ENCODE measurements at places on chromosomes 7 and 10. TPM values are rescaled to one million over a fixed set of nuclear protein-coding genes. Genes with fewer than 3 reads are reported as not detected.

Gene TMEM176B
- 34.1 TPM for total RNA-seq

Gene C10orf67
- total RNA-seq, result 0.21 TPM

Gene MMRN2
- total RNA-seq, result 94.8 TPM

- H3K4me3 ChIP-seq, result no peak overlapping the region
- no peak for DNase-seq
- no peaks in the 10 kb centered on the region for H3K36me3 ChIP-seq
- no peaks in the 10 kb centered on the region for H3K4me1 ChIP-seq
Measured at GRCh38 chr7:41915871-41916270, 213.0 kb upstream of the INHBA start.

DNA sequence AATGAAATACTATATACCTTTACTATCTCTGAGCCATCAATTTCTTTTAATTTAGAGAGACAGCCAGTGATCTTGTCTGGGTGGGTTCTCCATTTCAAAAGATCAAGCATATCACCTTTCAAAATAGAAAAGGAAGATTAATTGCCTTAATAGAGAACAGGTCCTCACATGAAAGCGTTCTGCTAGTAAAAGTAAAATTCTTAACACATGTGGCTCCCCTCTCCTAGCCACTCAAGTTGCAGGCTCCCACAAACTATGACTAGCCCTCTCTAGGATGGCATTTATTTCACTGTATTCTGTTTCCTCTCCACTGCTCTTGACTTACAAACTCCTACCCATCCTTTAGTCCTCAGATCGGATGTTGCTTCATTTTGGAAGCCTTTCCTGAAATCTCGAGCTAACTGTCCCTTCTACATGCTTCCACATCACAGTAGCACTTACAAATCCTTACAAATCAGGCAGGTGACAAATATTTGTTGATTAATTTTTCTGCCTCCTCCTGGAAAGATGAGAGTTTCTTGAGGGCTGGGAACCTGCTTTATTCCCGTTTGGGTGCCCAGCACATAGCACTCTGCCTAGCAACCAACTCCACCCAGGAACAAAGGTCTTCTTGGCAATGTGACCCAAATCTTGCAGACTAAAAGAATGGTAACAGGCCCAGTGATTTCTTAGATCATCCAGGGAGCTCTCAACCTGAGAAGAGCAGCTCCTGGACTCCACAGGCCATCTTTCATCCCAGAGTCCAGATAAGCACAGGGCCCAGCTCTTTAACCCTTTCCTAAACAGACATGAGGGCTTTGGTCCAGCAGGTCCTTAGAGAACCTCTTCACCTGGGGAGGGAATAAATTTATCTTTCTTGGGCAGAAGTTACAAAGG, 310.4 kb upstream of the IMMP2L start:
- H3K36me3 ChIP-seq, result no peaks in the 10 kb centered on the region
- H3K4me1 ChIP-seq, result no peaks in the 10 kb centered on the region
- H3K4me3 ChIP-seq, result no peak overlapping the region
- no peak overlapping the region for H3K27ac ChIP-seq
- DNase-seq, result no peak
- H3K27me3 ChIP-seq, result no peaks in the 10 kb centered on the region

- H3K27ac ChIP-seq, result no peak overlapping the region
- peaks cover 4% of the 10 kb centered on the region for H3K4me1 ChIP-seq
- H3K36me3 ChIP-seq, result no peaks in the 10 kb centered on the region
- no peaks in the 10 kb centered on the region for H3K27me3 ChIP-seq
- H3K4me3 ChIP-seq, result no peak overlapping the region
Measured at GRCh38 chr10:34859170-34859569, 44.1 kb upstream of the PARD3 start.

GRCh38 chr10:12852687-12853086, 148.8 kb downstream of the CCDC3 start:
- no peak overlapping the region for H3K27ac ChIP-seq
- no peak for DNase-seq
- H3K4me3 ChIP-seq, result no peak overlapping the region
- no peaks in the 10 kb centered on the region for H3K27me3 ChIP-seq

GRCh38 chr7:4883372-4884144, at the start of gene RADIL:
RADIL (minus strand) TSS chr7:4883716; CDS start chr7:4878139, 5,577 bp downstream.
- peak within 1 kb of the TSS; percentile 86 for H3K27ac ChIP-seq
- no peaks in the 10 kb centered on the region for H3K36me3 ChIP-seq
- H3K27me3 ChIP-seq, result no peaks in the 10 kb centered on the region

Gene FGFBP3
- total RNA-seq, result 1.2 TPM

Gene TSPAN13
- total RNA-seq, result 19.1 TPM

Gene ERVW-1
- total RNA-seq, result not detected

GRCh38 chr10:37476285-37476684, 350.9 kb downstream of the ANKRD30A start:
- no peaks in the 10 kb centered on the region for H3K27me3 ChIP-seq
- H3K4me1 ChIP-seq, result no peaks in the 10 kb centered on the region
- no peak overlapping the region for H3K27ac ChIP-seq
- no peaks in the 10 kb centered on the region for H3K36me3 ChIP-seq
- DNase-seq, result no peak

Gene PAX4
- total RNA-seq, result not detected

- no peaks in the 10 kb centered on the region for H3K27me3 ChIP-seq
- no peaks in the 10 kb centered on the region for H3K36me3 ChIP-seq
- no peak for DNase-seq
- no peaks in the 10 kb centered on the region for H3K4me1 ChIP-seq
Measured at GRCh38 chr10:1090696-1091095, 34.5 kb downstream of the WDR37 start.

- no peaks in the 10 kb centered on the region for H3K27me3 ChIP-seq
- peak overlapping the region; percentile 87 for H3K27ac ChIP-seq
- peak overlapping the region; percentile 74 for H3K4me3 ChIP-seq
- no peaks in the 10 kb centered on the region for H3K4me1 ChIP-seq
Measured at GRCh38 chr7:75639886-75640190, 98.9 kb downstream of the HIP1 start.

DNA sequence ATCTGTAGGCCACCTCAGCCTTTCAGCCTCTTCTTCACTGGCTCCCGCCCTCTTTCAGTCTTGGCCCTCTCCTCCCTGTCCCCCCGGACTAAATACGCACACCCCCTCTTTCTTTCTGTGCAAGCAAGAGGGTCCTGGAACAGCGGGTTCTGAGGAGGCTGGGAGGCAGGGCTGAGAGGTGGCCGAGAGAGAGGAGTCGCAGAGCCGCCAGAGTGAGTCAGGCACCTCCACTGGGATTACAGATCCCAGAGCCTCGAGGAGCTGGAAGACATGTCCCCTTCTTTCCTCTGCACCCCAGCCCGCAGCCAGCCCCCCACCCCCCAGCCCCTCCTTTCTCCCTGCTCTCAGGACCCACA, 182 bp downstream of the CCDC136 start:
- no peaks in the 10 kb centered on the region for H3K36me3 ChIP-seq
- H3K4me3 ChIP-seq, result peak overlapping the region; percentile 77
- no peaks in the 10 kb centered on the region for H3K27me3 ChIP-seq
- DNase-seq, result no peak

DNA sequence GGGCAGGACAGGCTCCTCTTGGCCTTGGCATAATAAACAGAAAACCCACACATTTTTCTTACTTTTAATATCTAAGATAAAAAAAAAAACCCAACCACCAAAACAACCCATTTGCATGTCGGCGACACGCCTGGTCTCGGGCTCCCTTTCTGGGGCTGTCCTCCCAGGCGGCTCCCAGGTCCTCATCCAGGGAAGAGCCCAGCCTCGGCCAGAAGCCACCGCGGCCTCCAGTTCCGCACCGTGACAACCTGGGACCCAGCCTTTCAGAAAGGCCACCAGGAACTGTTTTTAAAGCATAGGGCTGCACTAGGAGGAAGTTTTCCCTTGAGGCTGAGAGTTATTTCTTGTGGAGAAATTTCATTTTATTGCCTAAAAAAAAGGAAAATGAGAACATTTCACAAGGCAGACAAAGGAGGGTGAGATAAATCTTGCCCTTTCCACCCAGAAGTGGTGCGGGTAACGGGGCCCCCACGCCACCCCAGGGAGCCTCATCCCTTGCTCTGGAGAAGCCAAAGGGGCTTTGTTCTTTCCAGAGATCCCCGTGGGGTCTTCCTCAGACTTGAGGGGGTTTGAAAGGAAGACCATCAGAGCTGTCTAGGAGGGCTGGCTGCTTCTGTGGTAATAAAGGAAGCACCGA, 39.2 kb upstream of the MKRN1 start:
- H3K4me1 ChIP-seq, result peaks cover 9% of the 10 kb centered on the region
- H3K36me3 ChIP-seq, result no peaks in the 10 kb centered on the region
- DNase-seq, result peak; percentile 44
- no peaks in the 10 kb centered on the region for H3K27me3 ChIP-seq
- H3K4me3 ChIP-seq, result no peak overlapping the region

- H3K4me3 ChIP-seq, result no peak overlapping the region
- H3K27ac ChIP-seq, result no peak overlapping the region
- DNase-seq, result no peak
- no peaks in the 10 kb centered on the region for H3K4me1 ChIP-seq
- H3K36me3 ChIP-seq, result no peaks in the 10 kb centered on the region
Measured at GRCh38 chr10:70613941-70614340, 11.4 kb upstream of the PRF1 start.

GRCh38 chr7:117427258-117427701, at the start of gene ASZ1:
ASZ1 (minus strand) TSS chr7:117427493; CDS start chr7:117427460, 33 bp downstream.
- no peaks in the 10 kb centered on the region for H3K27me3 ChIP-seq
- no peak for DNase-seq
- no peaks in the 10 kb centered on the region for H3K4me1 ChIP-seq
- H3K4me3 ChIP-seq, result no peak within 1 kb of the TSS
- H3K36me3 ChIP-seq, result no peaks in the 10 kb centered on the region

DNA sequence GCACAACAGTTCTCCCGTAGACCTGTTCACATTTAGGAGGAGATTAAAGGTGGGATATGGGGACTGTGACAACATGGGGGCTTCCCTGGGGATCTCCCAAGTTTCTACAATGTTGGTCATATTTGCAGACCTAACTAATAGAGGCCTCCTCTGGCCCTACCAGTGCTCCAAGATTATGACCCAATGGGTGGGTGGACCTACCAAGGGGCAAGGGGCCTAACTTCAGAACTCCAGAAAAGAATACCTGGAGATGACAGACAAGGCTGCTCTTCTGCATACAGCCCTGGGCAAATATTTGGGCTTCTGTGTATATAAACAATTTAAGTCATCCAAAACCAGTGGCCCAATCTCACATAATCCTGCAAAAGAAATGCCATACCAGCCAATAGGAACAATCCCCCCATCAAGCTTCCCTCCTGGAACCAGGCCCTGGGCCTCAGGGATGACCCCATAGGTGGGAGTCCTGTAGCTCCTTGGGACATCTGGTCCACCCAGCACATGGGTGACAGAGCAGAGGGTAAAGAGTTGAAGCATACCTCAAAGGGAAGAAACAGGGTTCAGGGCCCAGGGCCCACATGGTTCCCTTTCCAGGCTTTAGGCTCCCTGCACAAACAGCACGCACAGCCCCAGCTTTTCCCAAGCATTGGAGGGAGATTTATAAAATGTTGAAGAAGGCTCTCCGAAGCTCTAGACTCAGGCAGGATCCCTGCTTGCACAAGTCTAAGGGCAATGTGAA, 86.1 kb upstream of the CHST15 start:
- no peak overlapping the region for H3K27ac ChIP-seq
- H3K4me3 ChIP-seq, result no peak overlapping the region
- no peak for DNase-seq
- no peaks in the 10 kb centered on the region for H3K4me1 ChIP-seq
- H3K27me3 ChIP-seq, result no peaks in the 10 kb centered on the region
- H3K36me3 ChIP-seq, result no peaks in the 10 kb centered on the region

DNA sequence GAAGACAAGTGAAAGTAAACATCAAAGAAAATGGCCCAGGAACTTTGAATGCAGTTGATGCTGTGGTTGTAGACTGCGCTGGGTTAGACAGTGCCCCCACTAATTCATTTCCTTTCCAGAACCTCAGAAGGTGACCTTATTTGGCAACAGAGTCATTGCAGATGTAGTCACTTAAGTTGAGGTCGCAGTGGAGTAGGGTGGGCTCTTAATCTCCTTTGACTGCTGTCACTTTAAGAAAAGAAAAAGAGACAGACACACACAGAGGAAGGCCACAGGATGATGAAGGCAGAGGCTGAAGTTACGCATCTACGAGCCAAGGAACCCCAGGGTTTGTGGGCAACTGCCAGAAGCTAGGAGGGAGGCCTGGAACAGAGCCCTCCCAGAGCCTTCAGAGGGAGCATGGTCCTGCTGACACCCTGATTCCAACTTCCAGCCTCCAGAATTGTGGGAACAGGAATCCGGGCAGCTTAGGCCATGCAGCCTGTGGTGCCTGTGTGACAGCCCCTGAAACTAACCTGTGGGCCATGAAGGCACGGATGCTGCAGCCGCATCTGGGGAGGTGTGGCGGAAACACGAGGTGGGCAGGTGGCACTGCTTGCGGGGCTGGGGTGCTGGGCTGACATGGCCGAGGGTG, 107.6 kb downstream of the PRKAG2 start:
- no peaks in the 10 kb centered on the region for H3K36me3 ChIP-seq
- H3K4me1 ChIP-seq, result no peaks in the 10 kb centered on the region

Data from uterus (tissue), 4 donors.